ENCODE measurements at places on chromosomes 5 and 9.

- no peak for DNase-seq
Observed at GRCh38 chr5:66415208-66415607, 181.0 kb upstream of the MAST4 start.

- DNase-seq: peak; percentile 57
Observed at GRCh38 chr9:37966412-37967013, 62.6 kb upstream of the SLC25A51 start.

DNA sequence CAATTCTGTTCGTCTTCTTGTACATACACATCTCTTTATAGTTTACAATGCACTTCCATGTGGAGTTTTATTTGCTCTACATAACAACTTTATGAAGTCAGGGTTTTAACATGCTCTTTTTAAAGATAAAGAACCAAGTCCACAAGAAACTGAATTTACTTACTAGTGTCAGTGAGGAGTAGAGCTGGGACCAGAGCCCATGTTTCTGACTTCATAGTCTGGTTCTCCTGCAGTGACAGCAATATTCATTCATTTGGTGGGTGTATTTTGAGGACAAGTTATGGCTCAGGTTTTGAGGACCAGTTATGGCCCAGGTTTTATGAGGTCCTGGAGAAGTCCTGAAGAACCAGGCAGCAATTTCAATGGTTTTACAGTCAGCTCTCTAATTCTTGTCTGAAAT lies 481.9 kb upstream of the TNC start:
- no peak for DNase-seq

- DNase-seq: no peak
Observed at GRCh38 chr9:106616851-106617345, 246.1 kb upstream of the ZNF462 start.

GRCh38 chr5:78959767-78960166 lies 25.3 kb downstream of the ARSB start:
- DNase-seq: no peak

DNA sequence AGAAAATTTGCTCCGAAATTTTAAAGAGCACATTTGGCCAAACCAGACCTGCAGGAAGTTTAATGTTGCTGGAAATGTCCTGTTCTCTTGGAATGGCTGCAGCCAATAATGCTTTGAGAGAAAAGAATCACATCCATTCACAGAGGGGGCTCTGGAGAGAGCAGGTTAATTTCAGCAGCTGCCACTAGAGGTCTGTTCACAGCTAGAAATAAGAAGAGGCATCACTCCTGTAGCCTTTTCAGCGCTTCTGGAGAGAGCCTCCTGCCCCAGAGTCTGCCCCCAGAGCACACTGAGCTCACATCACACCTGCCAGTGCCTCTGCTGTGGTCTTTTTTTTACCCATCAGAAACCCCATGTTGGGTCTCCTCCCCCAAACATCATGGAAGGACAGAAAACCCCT lies 124.8 kb upstream of the RAD23B start:
- DNase-seq: no peak

DNA sequence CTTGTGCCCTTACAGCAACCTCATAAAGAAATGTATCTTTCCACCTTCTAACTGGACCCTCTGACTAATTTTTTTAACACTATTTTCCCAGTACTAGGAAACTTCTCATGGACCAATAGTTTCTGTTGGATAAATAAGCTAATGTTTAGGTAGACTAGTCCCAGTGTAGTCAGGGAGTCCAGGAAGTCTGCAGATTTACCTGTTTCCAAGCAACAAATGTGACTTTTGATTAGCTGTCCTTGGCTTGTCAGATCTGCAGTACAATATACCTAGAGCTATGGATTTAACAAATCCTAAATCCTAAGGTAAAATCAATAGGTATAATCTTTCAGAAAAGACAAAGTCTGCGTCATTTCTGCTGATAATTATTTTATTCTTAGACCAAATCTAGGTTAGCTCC lies 55.7 kb downstream of the FAM174A start:
- DNase-seq: no peak

GRCh38 chr5:61082516-61083280 lies 79.6 kb downstream of the SMIM15 start:
- DNase-seq: no peak

DNA sequence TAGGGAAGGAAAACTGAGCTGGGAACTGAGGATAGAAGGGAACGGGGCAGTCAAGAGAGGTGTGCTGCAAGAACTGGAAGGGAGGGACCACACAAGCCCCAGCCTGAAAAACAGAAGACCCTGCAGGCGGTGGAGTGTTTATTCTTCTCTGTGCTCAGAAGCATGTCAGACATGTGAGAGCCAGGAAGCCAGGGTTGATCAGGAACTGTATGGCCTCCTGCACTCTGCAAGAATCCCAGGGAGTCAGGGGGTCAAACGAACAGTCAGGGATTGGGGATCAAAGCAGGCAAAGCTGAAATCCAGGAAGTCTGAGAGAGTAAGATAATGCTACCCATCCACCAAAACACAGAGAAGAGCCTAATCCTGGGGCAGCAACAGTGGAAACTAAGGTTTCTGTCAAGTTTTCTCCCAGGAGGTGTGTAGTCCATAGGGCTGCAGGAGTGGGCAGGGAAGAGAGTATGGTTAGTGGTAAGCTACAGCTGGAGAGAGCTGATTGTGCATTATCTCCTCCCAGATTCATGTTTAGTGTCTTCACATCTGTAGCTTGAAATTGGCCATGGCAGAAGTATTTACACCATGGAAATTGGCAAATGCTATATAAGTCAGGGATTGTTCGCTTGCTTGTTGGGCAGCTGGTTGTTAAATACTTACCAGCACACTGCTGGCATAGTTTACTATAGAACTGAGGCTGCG lies 115.4 kb upstream of the SLC44A1 start:
- DNase-seq: no peak

DNA sequence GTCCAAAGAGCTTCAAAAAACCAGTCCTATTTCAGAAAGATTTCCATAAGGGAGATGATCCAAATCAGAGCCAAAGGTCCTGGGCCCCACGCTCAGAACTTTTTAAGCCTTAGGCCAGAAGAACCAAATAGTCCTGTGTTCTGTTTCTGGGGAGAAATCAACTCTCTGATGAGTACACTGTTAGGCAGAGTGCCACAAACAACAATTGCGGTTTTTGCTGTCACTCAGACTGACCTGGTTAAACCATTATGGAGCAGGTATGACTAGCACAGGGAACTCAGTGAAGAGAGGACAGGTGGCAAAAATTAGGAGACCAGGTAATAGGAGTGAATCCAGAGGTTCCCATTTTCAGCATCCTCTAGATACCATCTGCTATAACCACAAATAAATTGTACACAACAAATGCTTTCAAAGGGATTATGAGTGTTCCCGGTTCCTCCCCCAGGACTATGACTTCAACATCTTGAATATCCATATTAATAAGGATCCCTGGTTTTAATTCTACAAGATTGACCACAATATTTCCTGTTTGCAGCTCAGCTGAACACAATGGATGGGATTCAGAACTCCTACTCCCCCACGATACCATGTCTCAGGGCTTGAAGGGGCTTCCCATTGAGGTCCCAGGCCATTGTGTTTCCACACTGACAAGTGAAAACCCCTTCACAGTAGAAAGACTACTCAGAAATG lies 52.1 kb upstream of the FREM1 start:
- no peak for DNase-seq

GRCh38 chr9:86642721-86643120 lies 288.5 kb upstream of the TUT7 start:
- DNase-seq: no peak

GRCh38 chr5:33332804-33333203 lies 108.0 kb upstream of the TARS1 start:
- DNase-seq: no peak

- DNase-seq: no peak
Observed at GRCh38 chr9:123997665-123998277, 13.8 kb upstream of the LHX2 start.

DNA sequence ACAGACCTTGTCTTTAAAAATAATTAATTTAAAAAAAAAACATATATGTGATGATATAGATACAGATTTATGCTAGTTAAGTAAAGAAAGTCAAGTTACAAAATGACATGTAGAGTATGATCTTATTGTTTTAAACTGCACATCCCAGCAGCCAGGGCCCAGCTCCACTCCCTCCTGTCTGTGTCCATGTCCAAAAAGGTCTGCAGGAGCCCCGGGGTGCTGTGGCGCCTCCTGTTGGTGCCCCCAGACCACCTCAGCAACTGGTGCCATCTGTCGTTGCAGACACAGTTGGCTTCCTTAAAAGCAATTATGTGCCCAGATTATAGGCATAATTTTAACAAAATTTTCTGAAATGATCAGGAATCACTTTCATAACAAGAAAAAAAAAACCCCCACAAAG lies 33.3 kb downstream of the IPPK start:
- no peak for DNase-seq

GRCh38 chr9:110954822-110955291 lies 83.4 kb downstream of the LPAR1 start:
- DNase-seq: no peak
